ENCODE measurements at places on chromosomes 6 and 20.

DNA sequence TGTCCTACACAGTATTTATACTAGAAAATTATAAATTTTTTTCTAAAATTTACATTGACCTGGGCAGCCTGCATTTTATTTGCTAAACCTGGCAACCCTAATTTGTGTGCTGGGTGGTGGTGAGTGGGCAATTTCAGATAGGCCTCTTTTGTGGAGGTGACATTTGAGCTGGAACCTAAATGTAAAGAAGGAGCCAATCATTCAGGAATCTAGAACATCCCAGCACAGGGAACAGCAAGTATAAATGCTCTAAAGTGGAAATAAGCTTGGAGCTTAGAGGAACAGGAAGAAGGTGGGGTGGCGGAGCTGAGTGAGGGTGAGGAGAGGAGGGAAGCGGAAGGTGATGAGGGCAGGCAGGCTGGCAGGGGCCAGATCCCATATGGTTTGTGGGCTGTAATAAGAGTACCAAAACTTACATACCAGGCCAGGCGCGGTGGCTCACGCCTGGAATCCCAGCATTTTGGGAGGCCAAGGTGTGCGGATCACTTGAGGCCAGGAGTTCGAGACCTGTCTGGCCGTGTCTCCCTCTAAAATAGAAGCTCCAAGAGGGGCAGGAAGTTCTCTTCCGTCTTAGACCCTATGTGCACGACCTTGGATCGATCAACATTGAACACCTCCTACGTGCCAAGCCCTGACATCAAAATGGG, 549 bp upstream of the CSE1L start:
- no peak for DNase-seq

- no peak for DNase-seq
These were observed 115.6 kb upstream of the B3GAT2 start for GRCh38 chr6:71072508-71072907.

GRCh38 chr6:117512056-117512828, 29.8 kb downstream of the DCBLD1 start:
- no peak for DNase-seq

- DNase-seq = no peak
These were observed 44.5 kb upstream of the RPS6KA2 start for GRCh38 chr6:166671434-166672081.

- no peak for DNase-seq
These were observed 86.2 kb upstream of the BEND6 start for GRCh38 chr6:56868687-56869086.

DNA sequence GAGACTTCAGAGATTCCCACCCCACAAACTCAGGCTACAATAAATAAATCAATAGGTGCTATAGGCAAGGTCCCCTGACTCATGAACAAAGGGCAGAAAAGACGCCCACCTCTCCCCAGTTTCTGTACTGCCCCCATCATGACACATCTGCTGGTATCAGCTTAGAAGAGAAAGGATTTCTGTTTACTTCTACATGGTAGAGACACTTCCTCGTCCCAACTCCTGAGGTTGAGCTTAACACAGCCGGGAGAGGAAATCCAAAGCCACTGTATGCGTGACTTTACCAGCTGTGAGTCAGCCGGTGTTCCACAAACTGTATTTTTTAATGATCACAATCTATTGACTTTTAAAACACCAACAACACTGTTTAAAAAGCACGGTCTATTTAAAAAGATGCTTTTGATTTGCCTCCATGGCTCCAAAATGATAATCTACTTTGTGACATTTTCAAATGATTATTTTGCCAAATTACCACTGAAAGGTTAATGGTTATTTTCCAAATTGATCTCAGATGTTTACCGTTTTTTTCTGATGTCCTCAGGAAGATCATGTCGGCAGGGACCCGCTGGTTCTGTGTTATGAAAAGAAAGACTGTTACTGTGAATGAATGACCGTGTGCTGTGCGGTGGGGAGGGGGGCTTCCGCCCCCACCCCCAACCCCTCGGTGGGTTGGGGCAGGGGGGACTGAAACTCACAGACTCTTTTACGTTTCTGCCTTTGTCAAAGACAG, 72.5 kb downstream of the ATP9A start:
- no peak for DNase-seq

DNA sequence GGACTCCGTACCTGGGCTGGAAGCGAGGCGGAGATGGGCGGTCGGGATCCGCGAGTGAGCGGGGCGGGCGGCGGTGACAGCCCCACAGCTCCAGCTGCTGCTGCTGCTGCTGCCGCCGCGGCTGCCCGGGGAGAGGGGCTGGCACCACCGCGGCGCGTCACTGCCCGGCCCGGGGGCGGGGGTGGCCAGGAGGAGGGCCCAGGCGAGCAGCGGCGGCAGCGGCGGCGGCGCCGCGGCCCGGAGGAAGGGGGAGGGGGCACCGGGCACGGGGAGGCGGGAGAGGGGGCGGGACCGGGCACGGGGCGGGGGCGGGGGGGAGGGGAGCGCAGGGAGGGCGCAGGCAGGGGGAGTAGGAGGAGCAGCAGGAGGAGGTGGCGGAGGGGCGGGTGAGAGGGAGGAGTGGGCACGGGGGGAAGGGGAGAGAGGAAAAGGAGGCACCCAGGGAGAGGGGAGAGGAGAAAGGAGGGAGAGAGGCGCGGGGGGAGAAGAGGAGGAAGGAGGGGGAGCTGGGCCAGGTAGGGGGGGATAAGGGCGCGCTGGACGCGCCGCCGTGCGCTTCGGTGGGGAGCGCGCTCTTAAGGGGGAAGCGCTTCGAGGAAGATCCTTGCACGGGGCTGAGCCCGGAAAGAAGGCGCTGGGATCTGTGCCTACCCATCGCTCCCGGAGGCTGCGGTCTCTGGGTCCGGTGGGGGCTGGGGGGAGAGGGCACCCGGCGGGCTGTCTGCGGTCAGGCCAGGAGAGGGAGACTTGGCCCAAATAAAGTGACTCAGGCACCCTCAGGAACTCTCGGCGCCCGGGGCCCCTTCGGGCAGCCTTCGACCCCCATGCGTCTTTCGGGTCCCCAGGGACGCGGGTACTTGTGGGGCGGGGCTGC, 101.5 kb downstream of the NOL4L start:
- no peak for DNase-seq

DNA sequence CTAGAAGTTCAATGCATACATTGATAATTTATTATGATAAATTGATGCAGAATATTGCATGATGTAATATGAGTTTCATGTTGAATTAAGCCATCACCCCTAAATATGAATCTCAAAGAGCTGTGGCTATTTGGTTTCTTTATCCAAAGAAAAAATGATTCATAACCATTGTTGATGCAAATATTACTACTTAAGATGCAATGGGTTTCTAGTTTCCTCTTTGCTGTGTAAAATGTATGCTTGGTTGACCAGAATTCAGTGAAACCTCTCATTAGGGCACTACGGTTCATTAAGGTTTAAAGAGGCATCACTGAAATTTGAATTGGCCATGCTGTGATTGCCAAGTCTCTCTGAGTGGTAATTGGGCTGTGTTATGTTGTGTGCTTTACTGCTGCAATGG, 492.5 kb upstream of the FLRT3 start:
- no peak for DNase-seq

GRCh38 chr6:83417880-83418663, 12.8 kb downstream of the ME1 start:
- no peak for DNase-seq

DNA sequence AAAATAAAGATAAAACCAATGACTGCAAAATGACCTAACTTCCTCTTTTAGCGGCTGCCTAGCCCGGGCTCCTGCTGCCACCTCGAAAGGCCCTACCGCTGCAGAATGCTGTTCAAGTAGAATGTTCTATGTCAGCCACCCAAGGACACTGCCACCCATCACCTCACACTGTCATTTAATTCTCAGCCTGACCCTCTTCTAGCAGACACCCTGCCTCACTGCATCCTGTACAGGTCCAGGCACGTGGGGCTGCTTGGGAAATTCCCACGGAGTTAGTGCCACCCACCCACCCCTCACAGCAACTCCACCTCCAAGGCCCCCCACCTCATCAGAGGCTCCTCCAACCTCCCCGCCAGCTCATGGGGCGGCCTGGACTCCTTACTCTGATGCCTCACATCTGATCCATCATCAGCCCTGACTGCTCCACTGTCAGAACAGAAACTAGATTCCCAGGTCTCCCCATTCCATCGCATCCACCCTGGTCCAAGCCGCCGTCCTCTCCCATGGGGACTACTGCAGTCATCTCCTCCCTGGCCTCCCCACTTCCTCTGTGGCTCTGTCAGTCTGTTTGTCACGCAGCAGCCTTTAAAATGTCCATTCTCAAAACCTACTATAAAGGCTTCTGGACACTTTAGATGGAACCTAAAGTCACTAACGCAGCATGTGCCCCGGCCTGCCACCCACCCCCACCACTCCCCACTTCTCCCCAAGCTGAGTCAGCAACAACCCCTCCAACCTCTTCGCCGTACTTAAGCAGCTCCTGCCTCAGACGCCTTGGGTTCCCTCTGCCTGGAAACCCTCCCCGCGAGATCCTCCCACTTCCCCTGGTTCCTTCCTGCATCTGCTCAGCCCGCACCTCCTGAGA, 17.0 kb downstream of the NFATC2 start:
- no peak for DNase-seq

DNA sequence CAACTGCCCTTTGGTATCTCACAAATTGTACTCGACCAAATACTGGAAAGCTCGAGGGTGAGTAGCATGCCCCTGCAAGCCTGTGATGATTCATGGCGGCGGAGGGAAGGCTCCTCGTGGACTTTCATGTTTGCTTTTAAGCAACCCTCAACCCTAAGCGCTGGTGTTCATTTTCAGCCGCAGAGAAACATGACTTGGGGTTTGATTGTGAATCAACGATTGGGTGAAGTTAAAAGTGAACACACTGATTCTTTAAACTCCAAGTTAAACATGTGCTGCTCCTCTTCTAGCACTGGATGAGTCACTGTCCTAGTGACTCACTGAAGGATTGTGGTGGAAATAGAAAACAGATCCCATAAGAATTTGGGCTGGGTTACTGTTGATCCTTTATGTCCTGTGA, 8.3 kb downstream of the CD109 start:
- DNase-seq = no peak

DNA sequence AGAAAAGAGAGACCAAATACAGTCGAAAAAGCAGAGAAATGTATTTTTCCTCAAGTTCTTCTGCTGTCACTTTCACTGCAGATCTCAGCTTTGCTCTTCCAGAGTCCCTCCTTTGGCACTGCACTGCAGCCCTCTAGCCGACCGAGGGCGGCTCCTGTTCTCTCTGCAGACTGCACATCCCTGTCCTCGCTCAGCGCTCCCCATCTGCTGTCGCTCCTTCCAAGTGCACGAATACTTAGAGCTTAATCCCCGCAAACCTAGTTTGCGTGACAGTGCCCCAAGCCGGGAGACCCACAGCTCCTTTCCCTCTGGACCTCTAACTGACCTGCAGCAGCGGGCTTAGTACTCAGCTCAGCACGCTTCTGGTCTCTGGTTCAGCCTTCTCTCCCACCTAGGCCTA, 15.2 kb downstream of the RPP21 start:
- no peak for DNase-seq

- DNase-seq = no peak
These were observed 90.7 kb downstream of the CEP57L1 start for GRCh38 chr6:109186012-109186411.

- no peak for DNase-seq
These were observed 106.0 kb downstream of the ZNF217 start for GRCh38 chr20:53487461-53488200.

DNA sequence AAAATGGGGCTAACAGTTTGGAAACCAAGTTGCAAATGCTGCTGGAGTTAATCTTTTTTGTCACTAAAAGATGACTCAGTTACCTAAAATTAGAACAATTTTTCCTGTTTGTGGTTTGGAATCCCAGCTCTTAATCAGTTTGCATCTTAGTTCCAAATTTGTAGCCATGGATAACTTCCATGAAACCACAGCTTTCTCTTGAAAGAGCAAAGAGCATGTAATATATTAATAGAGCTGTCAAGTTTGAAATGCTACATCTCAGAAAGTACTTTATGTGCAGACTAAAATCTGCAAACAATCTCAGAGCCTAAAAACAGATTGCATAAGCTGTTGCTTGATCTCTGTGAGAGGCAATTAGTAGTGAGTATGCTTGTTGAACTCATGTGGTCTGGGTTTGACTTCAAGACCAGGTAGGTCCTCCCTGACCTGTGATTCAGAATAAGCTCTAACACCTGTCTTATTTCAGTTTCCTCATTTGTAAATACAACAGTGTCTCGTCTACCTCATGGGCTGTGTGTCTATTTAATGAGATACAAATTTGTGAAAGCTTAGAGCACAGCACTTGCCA, 23.5 kb downstream of the DHX35 start:
- DNase-seq = no peak

DNA sequence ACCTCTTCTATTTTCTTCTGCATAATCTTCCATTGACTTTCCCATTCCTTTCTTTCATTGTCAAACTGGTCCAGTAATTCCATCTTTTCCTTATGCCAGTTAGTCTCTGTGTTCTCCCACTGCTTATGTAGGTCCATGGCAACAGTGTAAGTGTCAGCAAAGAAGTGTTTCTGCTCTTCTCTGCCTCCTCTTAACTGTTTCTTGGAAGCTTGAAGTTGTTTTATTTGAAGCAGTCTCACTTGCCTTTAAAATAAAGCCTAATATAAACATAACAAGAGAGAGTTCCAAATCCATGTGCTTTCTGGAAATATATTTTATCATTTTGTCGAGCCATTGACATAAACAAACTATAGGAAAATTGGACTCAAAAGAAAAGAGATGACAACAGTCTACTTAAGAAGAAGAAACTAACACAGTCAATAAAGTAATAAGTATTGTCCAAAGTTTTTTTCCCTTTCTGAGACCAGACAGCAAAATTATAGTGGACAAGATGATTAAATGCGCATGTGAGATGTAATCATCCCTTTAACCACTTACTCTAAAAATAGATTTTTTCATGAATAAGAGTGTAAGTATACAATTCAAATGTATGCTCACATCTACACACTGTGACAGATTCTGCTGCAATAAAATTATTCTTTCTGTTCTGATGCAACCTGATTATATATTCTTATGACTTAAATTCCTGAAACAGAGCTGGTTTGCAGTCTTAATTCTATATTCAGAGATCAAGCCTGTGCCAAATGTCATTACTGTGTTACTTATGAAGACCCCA, 5.2 kb downstream of the KIAA0408 start:
- DNase-seq = no peak

- DNase-seq = peak; percentile 59
These were observed 24.6 kb downstream of the RIPOR2 start for GRCh38 chr6:24910961-24911725.

DNA sequence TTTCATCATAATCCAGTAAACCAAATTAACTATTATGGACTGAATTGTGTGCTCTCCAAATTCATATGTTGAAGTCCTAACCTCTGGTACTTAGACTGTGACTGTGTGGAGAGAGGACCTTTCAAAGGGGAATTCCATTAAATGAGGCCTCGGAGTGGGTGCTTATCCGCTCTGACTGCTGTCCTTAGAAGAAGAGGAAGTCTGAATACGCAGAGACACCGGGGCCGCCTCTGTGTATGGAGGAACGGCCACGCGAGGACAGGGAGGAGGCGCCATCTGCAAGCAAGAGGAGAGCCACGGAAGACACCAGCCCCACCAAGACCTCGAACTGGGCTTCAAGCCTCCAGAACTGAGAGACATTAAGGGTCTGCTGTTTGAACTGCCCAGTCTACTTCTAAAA, 35.6 kb upstream of the RPS6KA2 start:
- no peak for DNase-seq

- no peak for DNase-seq
These were observed 653.4 kb upstream of the ARID1B start for GRCh38 chr6:156123731-156124130.

GRCh38 chr20:53028337-53029007, 56.3 kb downstream of the TSHZ2 start:
- DNase-seq = no peak
